ENCODE measurements at places on chromosomes 4 and X.

DNA sequence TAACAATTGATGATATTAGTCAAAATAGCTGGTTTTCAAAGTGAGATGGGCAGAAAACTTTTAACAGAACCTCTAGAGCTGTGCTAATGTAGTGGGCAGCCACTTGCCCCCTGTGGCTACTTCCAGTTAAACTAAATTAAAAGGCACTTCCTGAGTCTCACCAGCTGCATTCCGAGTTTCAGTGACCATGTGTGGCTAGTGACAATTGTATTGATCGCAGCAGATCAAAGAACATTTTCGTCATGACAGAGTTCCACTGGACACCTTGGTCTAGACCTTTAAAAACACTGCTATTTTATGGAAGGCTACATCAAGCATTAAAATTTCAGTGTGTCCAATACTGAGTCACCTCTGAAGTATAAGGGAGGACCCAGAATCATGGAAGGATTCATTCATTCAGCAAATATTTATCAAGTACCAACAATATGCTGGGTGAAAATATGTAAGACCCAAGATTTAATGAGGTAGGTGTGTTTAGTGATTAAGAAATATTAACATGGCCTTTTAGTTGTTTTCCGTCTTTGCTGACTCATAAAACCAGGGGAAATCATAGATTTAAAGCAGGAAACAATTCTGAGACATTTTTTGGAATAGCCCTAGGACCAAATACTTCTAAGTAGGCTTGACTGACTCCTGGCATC is 5.1 kb upstream of the FAT1 start:
- no peak for DNase-seq

DNA sequence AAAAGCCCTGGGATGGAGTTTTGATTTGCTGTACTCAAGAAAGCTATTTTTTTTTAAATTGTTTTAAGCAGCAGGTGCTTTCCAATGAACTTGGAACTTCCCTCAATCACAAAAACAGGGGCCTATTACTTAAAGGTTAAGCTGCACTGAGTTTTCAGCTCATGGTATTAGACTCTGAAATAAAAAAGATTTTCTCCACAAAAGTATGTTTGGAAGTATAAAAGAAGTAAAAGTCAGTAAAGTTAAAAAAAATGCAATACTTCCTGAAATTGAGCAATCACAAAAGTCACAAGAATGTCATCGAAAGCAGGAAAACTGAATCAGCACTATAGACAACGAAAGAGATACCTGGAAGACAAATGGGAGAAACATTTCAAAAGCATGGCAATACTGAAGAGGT is 38.9 kb upstream of the PLAC8 start:
- DNase-seq: no peak

GRCh38 chr4:70473679-70474078 is 1.7 kb downstream of the MUC7 start:
- DNase-seq: no peak

GRCh38 chr4:129668092-129668491 is 572.1 kb downstream of the C4orf33 start:
- DNase-seq: no peak

DNA sequence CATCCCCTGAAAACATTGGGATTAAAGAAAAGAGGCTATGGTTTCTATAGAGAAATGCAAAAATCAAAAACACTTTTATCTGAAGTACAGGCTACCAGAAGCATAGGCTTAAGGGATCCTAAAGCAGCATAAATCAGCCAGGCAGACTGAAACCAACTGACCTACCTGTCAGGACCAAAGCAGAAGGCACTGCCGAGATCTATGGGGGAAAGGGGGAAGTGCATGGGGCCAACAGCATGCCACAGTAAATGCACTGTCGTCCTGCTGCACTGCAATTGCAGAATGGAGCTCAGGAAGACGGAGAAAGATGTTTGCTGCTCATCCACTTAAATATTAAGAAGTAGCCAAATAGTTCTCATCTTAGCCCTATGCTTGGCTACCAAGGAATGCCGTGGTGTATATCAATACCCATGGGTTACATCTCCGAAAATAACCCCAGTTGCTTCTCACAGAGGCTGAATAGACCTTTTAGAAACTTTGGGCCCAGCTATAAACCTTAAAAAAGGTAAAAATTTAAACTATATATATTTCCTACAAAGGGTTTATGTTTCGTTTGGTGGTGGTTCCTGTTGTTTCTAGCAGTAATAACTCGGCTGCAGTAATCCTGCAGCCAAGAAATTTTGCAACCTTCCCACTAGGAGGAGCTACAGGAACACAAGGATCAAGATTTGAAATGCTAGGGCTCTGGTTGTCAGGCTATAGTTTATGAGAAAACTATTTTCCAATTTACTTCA is 312.2 kb upstream of the DIAPH2 start:
- no peak for DNase-seq

DNA sequence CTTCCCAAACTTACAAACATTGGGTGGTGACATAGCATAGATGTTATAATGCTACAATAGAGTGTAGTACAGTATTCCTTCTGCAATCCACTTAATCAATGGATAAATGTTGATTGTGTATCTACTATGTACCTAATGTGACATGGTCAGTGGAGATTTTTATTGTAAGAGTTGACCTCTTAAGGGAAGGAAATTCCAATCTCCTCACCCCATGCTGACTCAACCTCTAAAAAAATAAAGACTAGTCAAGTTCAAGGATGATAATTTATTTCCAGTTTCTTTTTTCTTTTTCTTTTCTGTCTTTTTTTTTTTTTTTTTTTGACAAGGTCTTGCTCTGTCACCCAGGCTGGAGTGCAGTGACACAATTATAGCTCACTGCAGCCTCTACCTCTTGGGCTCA is 206.5 kb upstream of the STS start:
- DNase-seq: no peak

DNA sequence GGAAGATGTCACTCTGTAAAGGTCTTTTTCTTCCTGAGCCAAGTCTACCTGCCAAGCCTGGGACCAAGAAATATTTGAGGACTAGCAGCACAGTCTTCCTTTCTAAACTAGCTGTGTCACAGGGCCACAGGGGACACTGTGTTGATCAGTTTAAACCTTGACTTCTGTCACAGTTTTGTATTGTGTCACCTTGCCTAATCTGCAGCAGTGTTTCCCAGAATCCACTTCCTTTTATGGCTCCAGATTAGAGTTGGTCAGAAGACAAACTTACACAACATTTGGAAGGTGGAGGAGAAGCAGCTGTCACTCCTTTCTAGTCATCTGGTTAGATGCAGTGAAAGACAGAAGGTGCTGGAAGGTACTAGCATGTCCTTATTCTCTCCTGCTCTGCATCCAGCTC is 143.1 kb upstream of the BCOR start:
- no peak for DNase-seq

DNA sequence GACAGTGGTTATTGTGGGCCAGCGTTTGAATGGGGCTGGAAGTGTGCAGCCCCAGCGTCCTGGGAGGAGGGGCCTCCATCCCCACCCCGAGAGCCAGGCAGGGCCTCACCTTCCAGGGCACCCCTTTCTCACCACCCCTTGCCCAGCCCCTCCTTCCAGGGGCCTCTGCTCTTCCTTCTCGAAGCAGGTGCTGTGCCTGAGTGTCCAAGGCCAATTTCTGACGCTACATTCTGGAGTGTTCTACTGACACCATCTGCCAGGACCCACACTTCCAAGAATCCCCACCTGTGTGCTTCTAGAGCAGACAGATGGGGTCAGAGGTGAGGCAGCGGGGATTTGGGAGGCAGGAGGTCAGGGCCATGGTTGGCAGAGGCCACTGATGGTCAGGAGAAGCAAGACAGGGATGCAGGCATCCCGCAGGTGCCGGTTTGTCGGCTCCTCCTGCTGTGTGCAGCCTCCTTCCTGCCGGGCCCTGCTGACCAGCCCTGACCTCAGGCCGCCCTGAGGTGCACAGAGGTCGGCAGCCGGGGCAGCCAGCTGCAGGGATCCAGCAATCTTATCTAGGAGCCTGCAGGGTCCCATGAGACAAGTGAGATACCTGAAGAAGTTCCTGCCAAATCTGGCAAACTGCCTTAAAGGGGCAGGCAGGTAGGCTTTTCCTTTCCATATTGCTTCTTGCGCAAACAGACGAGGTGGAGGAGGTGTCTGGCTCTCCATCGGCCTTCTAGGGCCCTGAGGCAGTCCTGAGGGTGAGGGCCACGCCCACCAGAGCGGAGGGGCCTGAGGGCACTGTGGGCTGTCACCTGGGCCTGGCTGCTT is 18.8 kb downstream of the MSANTD1 start:
- DNase-seq: no peak

DNA sequence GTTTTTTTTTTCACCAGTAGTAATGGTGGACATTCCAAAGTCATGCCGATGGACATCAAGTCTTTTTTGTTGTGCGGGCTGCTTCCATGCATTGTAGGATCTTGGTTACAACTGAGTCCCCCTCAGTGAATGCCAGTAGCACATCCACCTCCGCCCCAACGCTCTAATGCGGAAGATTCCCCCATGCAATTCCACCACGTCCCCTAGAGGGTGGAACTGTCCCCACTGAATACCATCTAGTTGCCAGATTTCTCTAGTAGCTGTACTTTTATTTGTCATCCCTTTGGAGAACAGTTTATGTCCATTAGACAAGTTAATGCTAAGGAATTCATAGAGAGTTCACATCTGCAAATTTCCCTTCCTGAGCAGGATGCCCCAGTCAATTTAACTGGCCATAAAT is 6.7 kb downstream of the SHISA3 start:
- no peak for DNase-seq

DNA sequence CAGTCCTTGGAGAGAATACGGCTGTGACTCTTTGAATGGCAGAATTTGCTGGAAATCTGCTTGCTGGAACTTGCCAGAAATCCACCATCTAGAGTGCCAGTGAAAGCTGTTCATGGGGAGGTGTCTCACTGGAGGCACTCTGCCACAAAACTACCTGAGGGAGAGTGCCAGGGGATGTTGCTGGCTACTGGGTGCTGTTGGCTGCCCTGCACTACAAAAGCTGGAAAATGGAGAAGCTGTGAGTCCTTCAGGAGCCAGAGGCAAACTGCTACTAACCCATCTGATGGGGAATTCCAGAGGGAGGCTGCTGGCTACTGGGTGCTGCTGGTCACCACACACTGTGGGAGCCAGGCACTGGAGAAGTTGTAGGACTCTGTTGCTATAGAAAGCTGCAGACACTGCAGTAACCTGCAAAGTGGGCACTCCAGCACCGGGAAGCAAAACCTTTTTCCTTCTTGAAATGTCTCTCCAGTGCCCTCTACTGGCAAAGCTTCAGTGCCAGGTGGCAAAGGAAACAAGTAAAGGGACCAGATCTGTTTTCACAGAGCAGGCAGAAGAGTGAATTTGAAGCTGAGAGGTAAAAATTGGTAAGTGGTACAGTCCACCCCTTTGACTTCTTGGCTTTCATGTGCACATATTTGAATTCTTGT is 47.8 kb upstream of the HSD17B10 start:
- DNase-seq: peak; percentile 44

GRCh38 chr4:158051401-158052235 is 121.2 kb downstream of the GASK1B start:
- no peak for DNase-seq

DNA sequence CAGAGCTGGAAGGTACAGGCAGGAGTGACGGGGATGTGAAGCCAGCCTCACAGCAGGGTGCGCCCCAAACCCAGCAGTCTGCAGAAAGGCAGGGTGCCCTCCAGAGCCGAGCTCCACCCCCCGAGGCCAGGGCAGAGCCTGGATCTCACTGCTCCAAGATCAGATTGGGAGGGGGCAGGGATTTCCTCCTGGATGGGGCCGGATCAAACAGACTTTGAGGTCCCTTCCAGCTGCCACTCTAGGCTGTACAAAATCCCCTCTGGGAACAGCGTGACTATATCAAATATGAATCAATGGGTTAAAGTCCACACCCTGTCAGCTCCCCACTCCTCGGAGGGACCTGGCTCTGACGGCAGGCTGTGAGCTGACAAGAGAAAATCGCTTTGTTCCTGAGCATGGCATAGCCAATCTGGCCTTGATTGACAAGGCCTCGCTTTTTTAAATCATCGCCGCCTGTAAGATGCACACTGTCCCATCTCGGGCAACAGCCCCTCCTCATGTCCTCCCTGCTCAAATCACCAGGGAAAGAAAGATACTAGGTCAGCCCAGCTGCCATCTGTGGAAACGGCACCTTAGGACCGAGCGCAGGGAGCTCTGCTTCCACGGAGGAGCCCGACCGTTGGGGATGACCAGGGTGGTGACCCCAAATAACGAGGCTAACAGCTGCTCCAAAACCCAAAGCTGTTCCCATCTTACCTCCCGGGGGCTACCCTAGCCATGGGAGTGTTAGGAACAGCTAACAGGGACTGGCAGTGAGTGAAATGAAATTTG is 39.9 kb downstream of the PSAPL1 start:
- DNase-seq: no peak

- DNase-seq: no peak
These were observed 106.9 kb downstream of the SMIM20 start for GRCh38 chr4:26020881-26021280.

- DNase-seq: no peak
These were observed 611.2 kb downstream of the RPA4 start for GRCh38 chrX:97494756-97495372.

GRCh38 chrX:27446423-27446822 is 16.7 kb downstream of the PPP4R3C start:
- no peak for DNase-seq

DNA sequence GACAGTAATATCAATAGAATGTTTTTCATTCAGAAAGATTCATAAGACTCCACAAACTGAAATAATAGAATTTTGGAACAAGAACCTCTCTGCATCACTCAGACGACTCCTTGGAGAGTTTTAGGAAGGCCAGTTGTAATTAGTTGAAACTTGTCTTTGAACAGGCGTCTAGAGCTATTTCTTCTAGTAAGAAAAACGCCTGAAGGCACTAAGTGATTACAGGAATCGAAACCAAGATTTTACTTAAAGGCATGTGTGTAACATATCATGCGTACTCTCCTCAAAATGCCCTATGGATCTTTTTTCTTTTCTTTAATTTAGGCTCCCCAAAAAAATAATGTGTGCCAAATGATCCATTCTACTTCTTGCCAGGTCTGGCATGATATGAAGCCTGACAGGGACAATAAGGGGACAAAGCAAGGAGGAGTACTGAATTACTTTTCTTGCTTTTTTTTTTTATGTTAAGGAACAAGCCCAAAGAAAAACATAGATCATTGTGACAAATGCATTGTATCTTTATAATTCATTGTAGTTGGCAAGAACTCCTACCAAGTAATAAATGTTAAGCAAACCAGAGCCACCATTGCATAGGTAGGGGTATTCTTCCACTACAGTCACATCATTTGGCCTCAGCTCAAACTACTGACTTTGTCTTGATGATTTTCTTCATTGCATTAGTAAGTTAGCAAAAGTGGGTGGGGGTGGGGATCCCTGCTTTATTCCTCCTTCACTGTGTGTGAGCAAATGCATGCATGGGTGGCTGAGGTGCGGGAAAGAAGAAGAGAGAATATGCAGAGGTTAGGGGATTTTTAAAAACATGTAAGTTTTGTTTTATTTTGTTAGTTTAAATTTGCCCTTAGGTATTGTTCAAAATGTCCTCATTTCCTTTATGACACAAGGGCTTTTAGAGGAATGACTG is 79.9 kb upstream of the ATOH1 start:
- DNase-seq: no peak

GRCh38 chr4:15336410-15337167 is 91.2 kb upstream of the C1QTNF7 start:
- DNase-seq: no peak

- DNase-seq: no peak
These were observed 35.3 kb downstream of the RBPJ start for GRCh38 chr4:26356081-26356501.

GRCh38 chrX:20116087-20116576 is 575 bp downstream of the MAP7D2 start:
- no peak for DNase-seq

Measured in CD4-positive, alpha-beta T cell treated with Interleukin-6 at 100 ng/mL for 8 hours (primary cell).